T follicular helper cell (primary cell): ENCODE measurements at places on chromosomes 5 and 9.

GRCh38 chr5:10110228-10110627 lies 139.5 kb downstream of the ATPSCKMT start:
- DNase-seq = no peak

DNA sequence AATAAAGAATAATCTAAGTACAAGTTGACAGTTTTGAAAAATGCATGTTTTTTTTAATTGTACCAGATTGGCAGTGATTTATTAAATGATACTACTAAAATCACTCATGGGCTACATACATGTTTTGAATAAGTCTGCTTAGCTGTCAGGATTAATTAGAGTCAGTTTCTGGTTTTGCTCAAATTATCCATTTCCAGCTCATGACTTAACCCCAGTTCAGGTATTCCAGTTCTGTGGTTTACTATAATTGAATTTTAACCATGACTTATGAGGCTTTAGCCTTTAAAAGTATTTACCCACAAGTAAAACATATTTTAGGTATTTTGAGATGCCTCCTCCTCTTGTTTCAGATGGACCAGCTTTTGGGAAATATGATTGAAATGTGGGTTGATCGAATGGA lies 17.8 kb upstream of the LRRC70 start:
- no peak for DNase-seq

DNA sequence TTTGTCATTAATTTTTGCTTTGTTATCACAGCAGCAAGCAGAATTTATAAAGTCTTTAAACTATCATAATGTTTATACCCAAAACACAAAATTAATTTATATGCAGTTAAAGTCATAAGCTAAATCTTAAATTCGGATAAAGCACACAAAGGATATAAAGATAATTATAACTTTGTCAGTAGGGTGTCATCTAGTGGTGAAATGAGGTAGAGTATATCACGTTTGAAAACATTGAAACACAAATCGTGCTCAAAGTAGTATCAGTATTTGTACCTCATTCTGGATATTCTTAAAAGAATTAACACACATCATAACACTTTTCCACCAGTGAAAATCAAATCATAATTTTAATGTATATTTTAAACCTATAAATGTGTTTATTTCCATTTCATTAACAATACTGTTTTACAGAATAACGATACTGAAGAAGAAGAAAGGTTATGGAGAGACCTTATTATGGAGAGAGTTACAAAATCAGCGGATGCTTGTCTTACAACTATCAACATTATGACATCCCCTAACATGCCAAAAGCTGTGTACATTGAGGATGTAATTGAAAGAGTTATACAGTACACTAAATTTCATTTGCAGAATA lies 129.5 kb downstream of the NIPBL start:
- DNase-seq = no peak

- DNase-seq = no peak
Observed at GRCh38 chr9:82488313-82489200, 500.0 kb downstream of the SPATA31D1 start.

DNA sequence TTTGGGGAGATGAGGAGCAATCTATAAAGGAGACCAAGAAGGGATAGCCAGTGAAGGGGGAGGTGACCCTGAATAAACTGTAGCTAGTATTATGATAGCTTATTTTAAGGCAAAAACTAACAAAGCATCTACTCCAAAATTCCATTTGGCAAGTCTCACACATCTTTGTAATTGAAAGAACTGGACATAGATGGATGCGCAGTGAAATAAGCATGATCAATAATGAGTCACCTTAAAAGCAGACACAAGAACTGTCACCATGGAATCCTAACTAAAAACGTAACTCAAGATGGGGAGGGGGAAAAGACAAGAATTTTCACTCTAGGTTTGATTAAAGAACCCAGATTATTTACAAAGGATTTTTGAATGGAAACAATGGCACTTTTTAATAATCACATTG lies 164.5 kb downstream of the MED27 start:
- no peak for DNase-seq

GRCh38 chr9:121160025-121160424 lies 41.6 kb downstream of the RAB14 start:
- DNase-seq = no peak

DNA sequence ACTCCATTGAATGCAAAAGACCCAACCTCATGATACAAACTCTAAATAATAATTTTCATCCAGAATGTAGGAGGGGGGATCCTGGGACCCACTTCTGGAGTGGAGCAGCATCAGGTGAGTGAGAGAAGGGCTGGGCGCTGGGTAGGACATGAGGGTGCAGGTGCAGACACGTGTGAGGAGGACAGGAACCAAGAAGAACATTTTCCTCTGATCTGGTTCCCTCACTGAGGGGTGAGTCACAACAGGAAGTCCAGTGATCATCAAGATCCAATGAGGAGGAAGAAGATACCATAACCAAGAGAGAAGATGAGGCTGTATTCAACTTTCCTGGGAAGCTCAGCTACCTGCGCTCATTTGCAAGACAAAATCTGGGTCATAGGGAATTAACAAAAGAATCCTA lies 57.4 kb downstream of the SFXN1 start:
- DNase-seq = no peak

GRCh38 chr9:130114741-130115140 lies 57.5 kb upstream of the NCS1 start:
- no peak for DNase-seq

DNA sequence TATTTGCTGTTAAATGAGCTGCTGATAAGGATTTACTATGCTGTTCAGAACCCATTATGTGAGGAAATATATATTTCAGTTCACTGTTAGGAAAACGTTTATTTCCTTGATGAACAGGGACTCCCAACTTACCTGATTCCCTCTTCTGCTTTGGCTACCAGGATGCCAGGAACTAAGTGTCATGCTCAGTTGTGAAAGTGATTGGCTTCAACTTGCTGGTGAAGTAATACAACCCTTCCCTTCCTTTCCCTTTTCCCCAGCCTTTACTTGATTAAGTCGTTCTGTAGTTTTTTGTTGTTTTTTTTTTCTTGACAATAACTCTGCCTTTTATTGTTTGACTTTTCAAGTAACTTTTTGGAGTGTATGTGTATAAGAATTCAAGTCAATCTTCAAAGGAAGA lies 309.3 kb downstream of the DOCK8 start:
- no peak for DNase-seq

GRCh38 chr9:33192493-33193255 lies 25.5 kb upstream of the B4GALT1 start:
- DNase-seq = no peak

GRCh38 chr9:15867988-15868387 lies 315.1 kb downstream of the CCDC171 start:
- DNase-seq = no peak

DNA sequence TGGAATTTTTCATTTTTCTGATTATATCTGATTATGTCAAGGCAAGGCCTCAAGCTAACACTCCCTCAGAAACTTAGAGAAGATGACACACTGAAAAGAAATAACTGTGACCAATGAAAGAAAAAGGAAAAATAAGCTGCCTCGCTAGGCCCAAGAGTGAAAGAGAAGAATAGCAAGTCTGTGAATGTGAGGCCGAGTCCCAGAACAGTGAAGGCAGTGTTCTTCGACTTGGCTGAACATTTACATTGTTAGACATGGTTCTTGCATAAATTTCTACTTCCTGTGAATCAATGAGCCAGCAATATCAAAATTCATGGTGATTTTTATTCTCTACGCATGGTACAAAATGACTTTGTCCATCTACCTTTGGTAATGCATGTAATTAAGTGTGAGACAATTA lies at the start of gene ATP10B:
Gene ATP10B, minus strand, starts transcription at position 163 of the 400 bp plus-strand sequence. CDS start 164,137 bp downstream, outside the sequence.
- no peak for DNase-seq

DNA sequence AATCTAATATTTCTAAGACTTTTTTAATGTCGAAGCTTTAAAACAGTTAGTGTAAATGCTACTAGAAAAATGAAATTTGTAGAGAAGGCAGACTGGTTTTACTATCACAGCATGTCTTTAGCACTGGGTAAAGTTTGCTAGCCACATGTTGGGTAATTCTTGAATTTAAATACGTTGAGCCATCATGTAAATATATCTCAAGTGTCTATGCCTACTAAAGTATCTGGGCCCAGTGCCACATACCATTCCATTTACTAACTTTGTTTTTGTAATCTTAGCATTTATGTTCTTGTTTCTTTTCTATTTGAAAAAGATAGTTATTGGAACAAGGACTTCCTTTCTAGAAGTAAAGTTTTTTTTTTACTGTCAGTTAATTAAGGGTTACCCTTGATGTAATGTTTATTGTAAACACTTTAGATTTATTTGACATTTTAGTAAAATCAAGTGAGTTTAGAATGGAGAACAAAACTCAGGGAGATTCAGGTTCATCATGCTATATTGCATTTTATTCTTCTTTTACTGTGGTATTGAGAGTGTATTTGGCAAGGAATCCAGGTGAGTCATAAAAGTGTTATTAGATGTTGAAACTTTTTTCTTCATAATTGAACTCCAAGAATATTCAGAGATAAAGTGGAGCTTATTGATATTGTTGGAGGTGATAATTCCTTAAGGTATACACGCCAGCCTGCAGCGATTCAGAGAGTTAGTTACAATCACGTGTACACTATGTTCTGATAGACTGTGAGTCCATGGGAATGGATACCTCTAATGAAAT lies 182.4 kb downstream of the CCDC171 start:
- DNase-seq = no peak

DNA sequence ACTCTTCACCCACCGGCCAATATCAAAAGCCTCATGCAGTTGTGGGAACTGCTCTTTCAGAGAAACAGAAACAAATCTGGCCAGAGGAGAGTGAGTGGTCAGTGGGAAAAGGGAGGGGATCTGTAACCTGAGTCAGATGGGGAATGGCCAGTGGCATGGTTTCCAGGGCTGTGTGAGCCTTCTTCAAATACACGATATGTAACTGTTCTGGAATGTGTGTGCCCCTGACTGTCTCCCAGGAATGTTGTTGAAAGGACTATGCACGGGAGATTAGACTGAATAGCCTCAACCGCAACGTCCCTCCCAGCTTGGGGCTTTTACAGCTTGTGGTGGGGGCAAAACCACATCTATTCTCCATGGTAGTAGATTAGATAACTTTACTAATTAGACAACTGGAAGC lies 60.8 kb downstream of the SH3TC2 start:
- no peak for DNase-seq
